ENCODE measurements at places on chromosomes 4 and X.

GRCh38 chr4:106312997-106313522 is 2.9 kb downstream of the TBCK start:
- no peak for DNase-seq

DNA sequence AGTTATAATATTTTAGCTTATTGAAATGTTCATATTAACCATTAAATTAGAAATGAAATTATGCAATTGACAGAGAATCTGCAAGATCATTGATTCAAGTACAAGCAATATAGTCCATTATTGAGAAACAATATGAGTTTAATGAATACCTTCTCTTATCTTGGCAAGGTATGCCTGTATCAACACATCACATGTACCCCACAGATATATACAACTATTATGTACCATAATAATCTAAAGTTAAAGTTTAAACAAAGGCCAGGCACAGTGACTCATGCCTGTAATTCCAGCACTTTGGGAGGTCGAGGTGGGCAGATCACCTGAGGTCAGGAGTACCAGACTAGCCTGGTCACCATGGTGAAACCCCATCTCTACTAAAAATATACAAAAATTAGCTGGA is 514.7 kb downstream of the PCDH7 start:
- DNase-seq, result no peak

DNA sequence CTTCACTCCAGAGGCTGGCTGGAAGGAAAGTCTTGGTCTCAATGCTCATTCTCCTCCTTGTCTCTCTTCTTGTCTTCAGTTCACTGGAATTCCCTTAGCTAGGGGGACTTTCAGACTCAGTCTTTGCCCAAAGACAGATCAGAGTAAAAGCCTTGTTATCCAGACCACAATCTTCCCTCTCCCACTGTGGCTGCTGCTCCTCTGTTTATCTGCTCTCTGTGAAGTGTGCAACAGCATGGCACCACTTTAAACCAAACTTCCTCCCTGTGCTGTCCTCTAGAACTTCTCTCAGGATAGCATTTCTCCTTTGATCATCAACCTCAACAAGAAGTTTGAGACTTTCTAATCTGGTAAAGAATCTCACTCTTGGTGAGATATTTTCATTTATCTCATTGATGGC is 530.1 kb upstream of the SLIT2 start:
- peak; percentile 74 for DNase-seq

DNA sequence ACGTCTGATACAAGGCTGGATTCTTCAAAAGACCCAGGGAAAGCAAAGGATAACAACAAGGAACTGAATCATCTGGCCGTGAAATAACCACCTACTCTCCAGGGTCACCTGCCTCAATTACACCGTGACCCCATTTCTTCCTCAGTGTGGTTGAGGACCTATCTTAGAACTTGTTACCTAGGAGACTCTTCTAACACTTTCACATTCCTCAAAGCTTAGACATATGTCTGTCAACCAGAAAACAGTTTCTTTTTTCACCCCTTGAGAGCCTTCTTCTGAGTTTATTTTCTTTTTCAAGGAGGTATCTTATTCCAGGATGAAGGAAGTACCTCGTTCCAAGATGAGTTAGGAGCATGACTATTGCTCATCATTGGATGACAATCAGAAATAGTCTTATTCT is 337.8 kb downstream of the ARHGAP24 start:
- no peak for DNase-seq

All from DND-41 (cell line).